ENCODE measurements at places on chromosomes 11 and 22. TPM values are rescaled to one million over a fixed set of nuclear protein-coding genes. Genes with fewer than 3 reads are reported as not detected.

DNA sequence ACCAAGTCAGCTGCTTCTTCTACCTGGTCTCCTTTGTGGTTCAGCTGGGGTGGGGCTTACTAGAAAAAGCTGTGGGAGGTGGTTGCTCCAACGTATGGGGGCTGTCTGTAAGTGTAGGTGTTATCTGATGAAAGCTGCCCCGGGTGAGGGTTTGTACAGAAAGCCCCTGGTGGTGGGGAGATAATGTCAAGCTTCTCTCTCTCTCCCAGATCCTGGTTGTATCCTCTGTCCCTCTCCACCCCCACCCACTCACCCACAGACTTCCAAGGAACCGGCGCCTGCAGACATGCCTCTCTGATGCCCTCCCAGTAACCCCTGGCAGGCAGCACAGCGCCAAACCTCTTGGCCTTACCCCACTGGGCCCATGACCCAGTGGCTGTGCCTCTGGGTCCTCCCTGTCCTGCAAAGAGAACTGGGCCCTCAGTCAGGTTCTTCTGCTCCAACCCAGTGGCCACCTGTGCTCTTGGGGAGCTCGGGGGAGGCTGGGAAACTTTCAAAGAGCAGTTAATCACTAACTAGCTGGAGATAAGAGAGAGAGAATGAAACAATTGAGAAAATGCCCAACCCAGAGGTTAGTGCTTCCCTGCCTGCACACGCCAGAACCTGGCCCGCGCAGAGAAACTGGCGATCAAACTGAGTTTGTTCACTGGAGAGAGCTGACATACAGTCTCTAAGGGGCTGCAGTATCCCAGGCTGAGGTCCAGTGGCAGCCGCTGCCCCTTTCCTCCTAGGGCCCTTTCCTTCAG is 20.4 kb upstream of the EHF start:
- DNase-seq = peak; percentile 66

The TSSK2 gene
- not detected for total RNA-seq

The RASGRP2 gene
- 20.5 TPM for total RNA-seq

The OR51I2 gene
- total RNA-seq = not detected

DNA sequence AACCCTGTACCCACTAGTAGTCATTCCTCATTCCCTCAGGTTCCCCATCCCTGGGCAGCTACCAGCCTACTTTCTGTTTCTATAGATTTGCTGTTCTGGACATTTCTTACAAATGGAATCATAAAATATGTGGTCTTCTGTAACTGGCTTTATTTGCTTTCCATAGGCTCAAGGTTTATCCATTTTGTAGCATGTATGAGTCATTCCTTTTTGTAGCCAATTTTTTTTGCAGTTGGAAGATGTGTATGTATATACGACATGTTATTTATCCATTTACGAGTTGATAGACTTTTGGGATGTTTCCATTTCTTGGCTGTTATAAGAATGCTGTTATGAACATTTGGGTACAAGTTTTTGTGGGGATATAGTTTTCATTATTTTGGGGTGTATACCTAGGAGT is 130.6 kb downstream of the WNT11 start:
- no peak for DNase-seq

The OR4D10 gene
- total RNA-seq = not detected

DNA sequence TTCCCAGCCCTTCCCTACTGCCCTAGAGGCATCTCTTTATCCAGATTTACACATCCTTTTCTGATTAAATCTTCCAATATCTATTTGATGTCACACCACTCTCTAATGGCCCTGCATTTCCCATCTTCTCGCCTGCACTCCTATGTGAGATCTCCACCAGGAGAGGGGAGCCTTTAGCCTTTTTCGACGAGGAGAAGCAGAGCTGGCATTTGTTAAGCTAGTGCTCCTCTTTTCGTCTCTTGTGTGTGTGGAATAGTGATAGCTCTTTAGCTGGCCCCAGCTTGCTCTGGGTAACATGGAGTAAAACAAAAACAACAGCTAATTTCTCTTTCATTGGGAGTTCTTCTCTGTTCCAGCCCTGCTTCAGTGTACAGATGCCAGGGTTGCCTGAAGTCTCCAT is 536.5 kb downstream of the NTM start:
- DNase-seq = no peak

The PLAAT4 gene
- 91.1 TPM for total RNA-seq

DNA sequence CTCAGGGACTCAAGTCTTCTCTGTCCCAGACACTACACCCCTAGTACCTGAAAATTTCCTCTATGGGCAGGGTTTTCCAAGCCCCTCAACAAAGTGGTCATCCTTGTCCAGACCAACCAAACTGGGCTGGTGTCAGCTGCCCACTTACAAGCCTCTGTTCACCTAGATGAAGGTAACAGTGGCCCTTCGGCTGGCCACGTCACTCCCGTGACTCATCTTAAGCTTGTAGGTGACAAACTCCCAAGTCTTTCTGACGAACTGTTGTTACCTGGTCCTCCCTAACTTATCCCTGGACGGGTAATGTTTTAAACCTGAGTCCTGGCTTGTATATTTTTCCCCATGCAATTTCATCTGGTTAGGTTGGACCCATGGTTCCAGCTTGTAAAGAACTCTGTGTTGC is 4.7 kb downstream of the CXCR5 start:
- no peak for DNase-seq

DNA sequence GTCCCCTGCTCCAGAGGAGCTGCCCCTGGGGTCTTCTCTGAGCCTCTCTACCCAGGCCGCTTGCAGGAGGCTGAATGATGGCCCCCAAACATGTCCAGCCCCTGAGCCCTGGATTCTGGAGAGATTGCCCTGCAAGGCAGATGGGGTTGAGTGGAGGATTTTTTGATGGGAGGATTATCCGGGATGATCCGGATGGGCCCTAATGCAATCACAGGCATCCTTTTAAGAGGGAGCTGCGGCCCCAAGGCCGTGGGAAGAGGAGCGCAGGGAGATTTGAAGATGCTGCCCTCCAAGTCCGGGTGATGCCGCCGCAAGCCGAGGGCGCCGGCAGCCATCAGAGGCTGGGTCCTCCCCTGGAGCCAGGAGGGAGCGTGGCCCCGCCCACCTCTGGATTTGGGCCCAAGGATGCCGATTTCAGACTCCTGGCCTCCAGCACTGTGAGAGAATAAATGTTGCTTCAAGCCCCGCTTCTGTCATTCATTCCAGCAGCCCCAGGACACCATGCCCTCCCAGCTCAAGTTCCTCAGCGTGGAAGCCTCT is 66.0 kb downstream of the WNT7B start:
- DNase-seq = peak; percentile 76

The DERL3 gene
- 1.9 TPM for total RNA-seq

DNA sequence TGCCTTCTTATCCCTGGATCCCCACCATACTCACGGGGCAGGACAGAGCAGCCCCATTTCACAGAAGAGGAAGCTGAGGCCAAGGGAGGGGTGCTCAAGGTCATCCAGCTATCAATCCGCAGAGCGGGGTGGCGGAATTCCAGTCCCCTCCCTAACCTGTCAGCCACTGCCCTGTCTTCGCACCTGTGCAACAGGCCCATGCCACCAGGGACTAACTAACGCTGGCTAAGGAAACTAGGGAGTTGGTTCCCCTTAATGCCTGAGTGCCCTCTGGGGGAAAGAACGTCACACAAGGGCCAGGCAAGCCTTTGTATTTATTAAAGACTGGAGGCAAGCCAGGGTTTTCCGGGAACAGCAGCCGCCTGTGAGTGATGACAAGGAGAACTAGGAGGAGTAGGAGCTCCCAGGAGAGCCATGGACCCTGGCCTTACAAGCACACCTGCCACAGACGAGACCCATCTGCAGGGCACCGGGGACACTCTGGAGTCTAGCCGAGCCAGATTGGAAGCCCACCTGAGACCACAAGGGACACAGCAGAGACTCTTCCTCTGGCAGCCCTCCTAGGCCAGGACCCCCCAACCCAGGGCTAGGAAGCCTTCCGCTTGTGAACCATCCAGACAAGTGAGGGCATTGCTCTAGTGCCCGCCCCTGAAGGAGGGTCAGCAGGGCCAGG is 64.4 kb downstream of the MYH9 start:
- DNase-seq = peak; percentile 89

DNA sequence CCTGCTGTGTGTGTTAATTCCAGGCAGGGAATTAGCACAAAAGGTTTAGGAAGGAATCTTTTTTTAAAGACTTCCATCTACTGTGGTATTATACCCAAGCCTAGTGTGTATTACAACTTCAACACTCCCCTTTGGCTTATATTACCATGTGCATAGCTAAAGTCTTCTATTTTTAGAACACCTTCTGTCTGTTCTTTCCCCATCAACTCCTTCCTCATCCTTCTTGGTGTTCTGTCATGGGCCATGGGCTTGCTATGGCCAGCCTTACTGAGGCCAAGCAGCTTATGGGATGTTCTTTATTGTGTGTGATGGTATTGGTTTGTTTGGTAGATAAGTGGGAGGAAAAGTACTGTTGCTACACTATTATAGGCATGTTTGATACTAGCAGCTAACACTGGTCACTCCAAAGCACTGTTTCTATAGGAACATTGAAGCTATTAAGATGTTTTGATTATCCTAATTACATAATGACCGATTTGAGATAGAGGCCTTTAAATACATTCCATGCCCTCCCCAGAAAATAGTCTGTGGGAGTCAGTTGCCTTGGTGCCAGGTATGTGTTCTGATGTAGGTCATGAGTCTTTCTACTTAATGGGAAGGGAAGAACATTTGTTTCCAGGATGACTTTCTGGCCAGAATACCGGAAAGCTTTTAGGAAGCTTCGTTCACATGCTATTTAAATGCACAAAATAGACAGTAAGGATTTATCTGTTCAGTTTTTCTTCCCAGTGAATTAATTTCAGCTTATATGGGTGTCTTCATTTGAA is 16.5 kb downstream of the MCAM start:
- no peak for DNase-seq

The OMP gene
- 0.77 TPM for total RNA-seq

The CSNK1E gene
- total RNA-seq = 94.1 TPM

DNA sequence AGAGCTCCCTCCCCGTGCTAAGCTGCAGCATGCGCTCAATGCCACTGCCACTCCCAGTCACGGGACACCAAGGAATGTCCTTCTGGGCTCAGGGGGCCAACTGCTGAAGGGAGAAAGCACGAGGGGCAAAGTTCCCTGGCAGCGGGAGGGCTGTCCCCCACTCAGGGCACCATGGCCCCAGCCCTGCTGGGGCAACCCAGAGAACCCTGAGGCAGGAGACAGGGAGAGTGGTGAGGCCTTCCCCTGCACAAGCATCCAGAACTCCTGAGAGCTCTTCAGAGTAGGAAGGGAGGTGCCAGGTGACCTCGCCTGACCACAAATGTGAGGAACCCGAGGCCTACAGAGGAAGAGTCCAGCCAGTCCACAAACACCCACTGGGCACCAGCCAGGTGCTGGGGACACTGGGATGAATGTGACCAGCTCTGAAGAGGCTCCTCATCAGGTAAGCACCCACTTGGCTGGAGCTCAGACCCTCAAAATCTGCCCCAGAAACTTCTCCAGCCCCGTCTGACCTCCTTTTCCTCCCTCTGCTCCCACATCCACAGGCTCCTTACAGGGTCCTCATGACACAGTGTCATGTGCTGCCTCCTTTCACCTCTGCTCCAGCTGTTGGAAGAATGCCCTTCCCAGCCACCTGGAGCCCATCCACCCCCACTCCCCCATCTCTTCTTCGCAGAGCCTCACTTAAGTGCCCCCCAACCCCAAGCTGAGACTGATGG is 15.6 kb downstream of the GDPD5 start:
- DNase-seq = no peak
